ENCODE measurements at places on chromosomes 11 and 22.

DNA sequence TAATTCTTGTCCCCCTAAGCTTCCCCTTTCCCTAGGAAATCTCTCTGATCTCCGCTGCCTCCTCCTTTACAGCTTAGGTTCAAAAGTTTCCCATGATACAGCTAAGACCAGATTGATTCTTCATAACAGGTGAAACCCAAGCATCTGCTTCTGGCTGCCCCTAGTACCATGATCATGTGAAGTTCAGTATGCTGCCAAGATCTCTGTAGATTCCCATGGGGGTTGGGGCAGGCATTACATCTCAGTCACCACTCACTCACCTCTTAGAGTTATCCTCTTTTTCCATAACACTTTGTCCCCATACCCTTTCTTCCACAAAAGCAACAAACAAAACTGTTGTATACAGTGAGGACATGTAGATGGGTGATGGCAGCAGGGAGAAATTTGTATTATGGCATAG is 44.0 kb downstream of the RRP8 start:
- DNase-seq = no peak

DNA sequence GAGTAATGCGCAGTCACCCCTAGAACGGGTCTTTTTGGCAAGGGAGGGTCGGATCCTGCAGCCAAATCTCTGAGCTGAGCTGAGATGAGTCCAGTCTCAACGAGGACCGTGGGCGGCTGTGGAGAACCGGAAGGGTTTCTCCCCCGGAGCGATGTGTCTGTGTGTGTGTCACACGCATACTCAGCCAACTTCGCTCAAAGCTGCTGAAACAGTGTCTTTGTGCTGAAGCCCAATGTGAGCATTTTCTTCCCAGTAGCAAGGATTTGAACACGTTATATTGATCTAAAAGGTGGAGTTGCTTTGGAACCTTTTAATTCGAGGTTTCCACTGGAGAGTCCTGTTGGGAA is 1.4 kb upstream of the CELSR1 start:
- no peak for DNase-seq

DNA sequence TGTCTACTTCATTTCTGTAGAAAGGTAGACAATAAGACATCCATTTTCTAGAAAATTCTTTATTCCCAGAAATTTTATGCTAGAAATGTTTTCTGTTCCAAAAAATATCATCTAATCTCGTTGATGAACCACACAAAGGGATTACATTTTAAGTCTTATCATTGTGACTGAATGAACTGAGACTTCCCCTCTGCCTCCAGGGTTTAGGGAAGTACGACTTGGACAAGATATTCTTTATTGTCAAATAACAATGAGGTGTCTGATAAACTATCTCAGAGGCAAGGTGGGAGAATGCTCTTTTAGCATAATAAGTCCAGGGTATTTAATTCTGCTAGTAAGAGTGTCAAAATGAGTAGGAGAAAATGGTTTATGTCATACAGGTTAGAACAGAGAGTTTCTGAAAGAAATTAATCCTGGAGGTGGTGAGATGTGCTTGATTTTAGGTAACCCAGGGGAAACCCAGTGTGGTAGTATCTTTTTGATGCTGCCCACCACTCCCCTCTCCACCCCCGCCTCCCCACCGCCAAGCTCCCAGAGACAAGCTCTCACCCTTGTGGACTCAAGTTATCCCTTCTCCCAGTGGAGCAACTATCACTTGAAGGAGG is 100.6 kb downstream of the CD44 start:
- DNase-seq = no peak

DNA sequence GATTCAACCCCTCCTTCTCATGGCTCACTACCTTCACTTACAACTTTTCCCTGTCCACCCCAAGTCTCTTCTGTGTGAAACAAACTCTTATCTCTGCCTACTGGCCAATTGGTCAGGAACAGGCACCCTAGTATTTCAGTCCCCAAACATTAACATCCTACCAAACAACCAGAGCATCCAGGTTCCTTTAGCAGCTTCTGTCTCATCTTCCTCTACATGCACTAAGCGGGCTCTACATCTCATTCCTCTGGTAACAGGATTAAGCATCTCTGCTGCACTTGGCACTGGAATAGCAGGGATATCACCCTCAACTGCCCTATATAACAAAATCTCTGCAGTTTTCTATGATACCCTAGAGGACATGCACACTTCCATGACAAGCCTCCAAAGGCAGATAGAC is 116.2 kb downstream of the JRKL start:
- no peak for DNase-seq

- no peak for DNase-seq
These were observed 12.9 kb upstream of the CD3E start for GRCh38 chr11:118291477-118292135.

- DNase-seq = no peak
These were observed 13.9 kb downstream of the APOBEC3H start for GRCh38 chr22:39110631-39111561.

DNA sequence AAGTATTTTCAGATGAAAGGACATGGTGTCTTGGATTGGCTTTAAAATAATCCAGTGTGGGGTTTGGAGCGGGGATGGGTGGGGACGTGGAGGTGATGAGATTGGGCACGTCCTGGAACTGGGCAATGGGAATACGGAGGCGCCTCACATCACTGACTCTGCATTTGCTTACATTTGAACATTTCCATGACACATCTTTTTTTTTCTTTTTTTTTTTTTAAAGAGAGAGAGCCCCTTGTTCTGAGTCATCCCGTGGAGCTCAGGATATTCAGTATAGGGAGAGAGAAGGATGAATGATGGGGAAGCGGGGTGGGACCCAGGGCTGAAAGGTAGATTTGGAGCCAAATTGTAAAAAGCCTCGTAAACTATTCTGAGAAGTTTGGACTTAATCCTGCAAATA is 142.7 kb downstream of the FBXO7 start:
- no peak for DNase-seq

DNA sequence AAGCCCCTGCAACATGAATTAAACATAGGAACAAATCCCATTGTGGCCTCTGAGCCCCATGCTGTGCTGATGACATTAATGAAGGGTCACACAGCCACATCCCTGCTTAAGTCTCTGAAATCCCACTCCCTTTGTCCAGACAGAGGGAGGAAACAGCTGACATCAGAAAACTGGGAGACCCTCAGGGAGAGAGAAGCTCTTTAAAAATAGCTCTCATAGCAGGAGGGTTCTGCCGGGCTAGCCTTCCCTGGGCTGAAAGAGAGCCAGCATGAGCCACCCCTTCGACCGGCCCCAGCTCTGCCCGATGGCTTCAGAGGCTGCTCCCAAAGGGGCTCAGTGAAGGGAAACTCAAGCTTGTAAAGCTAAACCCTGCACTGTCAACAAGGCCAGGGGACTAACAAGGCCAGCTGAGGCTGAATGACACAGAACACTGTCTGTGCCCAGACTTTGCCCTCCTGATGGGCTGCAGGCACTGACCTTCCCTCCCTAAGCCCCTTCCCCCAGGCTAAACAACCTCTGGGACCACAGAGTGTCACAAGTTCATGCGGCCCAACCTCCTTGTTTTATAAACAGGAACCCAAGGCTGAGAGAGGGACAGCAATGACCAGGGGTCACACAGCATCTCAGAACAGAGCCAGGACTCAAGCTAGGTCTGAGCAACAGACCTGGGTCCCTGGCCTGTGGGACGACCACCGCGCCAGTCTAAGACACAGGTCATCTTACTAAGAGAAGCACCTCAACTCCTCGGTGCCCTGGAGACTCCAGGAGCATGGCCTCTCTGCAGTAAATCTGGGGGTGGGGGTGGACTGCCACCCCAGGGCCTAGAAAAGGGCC is 163.8 kb downstream of the CHST1 start:
- DNase-seq = no peak

DNA sequence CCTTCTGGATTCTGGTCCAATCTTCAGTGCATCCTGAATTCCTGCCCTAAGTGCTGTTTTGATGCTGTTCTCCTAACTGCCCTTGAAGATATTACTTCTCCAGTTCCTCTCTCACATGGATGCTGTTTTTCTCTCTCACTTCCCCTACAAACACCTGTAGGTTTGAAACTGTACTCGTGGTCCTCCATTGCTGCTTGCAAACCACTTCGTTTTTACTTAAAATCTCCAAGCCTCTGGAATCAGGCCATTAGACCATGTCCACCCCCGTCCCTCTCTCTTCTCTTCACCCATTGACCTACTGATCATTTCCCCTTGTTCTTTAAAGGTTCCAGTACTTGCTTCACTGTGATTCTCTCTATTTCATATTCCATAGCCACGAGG is 988.1 kb downstream of the NTM start:
- no peak for DNase-seq

DNA sequence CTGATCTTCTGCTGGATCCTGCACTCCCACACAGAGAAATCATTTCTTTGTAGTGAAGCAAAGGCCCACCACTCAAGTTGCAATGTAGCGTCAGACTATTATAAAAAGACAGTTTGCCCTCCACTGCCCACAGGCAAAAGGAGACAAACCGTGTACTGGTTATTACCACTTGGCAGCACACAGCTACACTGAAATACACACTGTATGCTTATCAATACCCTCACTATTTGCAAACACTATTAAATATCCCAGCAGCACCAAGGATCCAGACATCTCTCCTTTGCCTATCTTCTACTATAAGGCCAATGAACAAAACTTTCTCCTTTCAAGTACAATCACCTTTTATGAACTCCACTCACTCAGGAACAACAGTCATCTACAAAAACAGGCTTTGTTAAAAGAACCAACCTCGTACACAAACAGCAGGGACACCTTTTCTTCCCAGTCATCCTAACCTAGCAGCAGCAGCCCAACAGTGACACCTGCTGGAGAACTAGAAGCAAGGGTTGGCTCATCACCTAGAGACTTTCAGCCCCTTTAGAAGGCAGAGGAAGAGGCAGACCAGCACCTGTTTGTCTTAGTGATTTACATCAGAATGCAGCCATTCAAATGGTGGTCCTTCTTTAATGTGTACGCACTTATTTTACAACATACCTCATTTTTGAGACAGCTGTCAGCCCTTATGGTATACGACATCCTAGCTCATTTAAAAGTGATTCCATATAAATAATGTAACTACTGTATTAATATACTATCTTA is 56.1 kb downstream of the AMBRA1 start:
- peak; percentile 12 for DNase-seq

GRCh38 chr11:26134481-26135355 is 197.2 kb upstream of the ANO3 start:
- no peak for DNase-seq

DNA sequence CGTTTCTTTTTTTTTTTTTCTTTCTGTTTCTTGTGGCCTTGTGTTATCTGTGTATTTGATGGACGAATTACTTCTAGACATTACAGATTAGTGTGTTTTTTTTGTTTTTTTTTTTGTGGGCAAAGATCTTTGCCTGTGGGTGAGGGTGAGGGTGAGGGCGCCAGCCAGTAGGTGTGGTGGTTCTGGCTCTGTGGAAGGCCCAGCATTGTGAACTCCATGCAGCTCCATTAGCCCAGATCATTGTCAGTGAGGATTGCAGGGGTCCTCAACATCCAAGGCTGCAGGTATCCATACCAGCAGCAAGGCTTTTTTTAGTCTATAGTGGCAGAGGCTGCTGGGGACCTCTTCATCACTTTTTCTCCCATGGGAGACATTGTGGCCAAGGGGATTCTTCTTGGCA is 13.7 kb downstream of the BIRC2 start:
- no peak for DNase-seq

- no peak for DNase-seq
These were observed 35.3 kb downstream of the LDHAL6A start for GRCh38 chr11:18490736-18491485.

DNA sequence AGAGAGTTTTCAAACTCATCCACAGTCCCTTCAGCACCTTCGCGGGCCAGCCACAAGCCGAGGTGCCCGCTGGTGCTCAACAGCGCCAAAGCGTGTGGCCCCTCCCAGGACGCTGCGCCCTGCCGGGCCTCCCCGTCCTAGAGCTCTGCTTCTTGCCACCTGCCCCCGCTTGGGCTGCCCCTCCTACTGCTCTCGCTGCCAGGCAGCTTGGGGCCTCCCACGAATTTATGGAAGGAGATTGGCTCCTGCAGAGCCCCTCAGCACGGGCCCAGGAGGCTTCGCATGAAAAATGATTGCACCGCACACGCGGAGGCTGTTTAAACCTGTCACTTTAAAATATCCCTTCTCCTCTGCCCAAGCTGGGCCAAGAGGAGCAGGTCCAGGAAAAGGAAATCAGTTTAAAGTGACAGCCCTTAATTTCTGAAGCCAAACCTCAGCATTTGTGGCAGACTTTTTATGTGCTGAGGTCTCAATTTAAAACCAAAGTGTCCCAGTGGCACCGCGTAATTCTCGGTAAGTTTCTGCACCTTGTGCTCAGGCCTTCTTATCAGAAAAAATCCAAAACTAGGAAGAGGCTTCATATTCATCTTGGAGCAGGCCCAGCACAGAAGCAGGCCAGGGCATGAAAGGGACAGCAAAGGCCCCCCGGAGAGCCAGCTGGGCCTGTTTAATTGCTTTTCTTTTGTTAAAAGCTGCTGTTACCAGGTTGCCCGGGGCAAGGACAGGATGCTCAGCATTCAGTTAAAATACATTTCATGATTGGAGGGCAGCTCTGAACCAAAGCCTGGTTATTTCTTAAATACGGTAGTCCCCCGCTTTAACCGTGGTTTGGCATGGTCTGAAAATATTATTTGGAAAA is 303.6 kb downstream of the OPCML start:
- DNase-seq = no peak

DNA sequence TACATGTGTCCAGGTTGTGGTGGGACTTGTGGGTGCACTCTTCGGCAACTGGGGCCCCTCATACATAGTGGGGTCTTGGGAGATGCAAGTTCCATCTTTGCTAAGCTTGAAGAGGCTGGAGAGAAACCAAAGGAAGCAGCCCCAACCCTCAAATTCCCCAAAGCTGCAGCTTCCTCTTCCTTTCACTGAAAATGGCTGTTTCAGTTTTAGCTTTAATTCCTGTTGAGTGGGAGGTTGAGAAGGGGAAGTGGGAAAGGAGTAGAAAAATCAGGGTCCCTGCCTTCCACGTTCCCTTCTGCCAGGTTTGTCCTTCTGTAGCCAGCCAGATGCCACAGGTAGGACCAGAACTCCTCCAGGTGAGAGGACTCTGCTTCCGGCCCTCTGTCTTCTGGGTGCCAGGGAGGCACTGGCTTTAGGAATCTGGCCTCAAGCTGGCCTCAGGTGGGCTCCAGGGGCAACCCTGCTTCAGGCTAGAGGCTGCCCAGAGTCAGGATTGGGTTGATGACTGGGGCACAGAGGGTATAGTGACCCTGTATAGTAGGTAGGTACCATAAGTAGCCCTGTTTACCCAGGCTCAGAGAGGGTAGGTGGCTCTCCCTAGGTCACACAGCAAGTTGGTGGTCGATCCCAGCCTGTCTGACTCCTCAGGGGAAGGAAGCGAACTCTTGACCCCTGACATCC is 16.2 kb downstream of the P2RY6 start:
- DNase-seq = no peak

DNA sequence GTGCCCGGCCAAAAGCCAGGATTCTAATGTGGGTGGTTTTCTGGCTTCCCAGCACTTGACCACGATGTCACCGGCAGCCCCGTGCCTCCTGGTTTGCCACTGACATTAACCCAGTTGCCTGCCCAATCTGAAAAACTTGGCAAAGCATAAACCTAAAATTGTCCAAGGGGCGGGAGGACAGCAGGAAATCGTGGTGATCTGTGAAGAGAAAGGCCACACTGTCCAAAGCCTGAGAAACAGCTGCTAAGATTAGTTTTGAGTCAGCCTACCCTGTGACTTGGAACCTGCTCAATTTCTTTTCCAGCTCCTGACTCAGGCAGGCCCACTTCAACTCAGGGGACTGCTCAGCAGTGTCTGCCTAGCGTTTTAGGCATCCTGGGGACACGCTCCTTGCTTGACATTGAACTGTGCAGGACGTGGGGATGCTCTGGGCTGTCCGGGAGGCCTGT is 8.2 kb upstream of the F2 start:
- no peak for DNase-seq

GRCh38 chr11:129365816-129366215 is 9.8 kb upstream of the BARX2 start:
- no peak for DNase-seq

Measured in activated CD8-positive, alpha-beta memory T cell treated with anti-CD3 and anti-CD28 coated beads for 4 hours (primary cell).